ENCODE measurements at places on chromosomes 5 and 9.

- DNase-seq: no peak
Measured at GRCh38 chr9:125771037-125771436, 23.9 kb downstream of the PBX3 start.

DNA sequence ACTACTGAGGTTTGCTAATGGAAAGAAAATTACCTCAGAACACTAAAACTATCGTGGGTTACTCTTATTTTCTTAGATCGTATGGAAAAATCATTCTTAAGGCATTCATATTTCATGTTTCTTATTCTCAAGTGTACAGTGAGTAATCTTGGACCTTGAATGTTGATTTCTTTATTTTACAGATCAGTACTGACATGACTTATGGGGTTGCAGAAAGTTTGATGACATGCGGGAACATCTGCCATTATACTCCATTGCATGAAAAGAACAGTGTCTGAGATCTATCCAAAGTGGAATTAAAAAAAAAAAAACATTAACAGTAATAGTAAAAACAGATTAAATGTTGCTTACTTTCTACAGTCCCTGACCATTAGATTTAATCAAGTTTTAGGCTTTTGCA, 1290.2 kb upstream of the WWC1 start:
- DNase-seq: no peak

DNA sequence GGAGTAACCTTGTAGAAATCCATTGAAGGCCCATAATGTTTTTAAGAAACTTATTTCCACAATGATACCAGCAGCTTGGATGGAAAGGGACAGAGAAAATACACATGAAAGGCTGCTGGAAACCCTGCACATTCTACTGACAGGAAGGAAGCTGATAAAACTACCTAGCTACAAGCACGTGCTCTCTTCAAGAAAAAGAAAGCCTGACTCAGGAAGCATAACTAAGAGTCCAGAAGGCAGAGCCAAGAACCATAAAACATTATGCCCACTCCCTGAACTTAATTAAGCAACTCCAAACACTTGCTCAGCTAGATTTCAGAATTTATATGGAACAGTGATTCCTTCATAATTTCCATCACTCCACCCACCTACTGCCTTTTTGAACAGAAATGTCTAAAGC, 430.8 kb downstream of the SEMA5A start:
- no peak for DNase-seq

- no peak for DNase-seq
Measured at GRCh38 chr5:34545164-34545563, 111.0 kb upstream of the RAI14 start.

DNA sequence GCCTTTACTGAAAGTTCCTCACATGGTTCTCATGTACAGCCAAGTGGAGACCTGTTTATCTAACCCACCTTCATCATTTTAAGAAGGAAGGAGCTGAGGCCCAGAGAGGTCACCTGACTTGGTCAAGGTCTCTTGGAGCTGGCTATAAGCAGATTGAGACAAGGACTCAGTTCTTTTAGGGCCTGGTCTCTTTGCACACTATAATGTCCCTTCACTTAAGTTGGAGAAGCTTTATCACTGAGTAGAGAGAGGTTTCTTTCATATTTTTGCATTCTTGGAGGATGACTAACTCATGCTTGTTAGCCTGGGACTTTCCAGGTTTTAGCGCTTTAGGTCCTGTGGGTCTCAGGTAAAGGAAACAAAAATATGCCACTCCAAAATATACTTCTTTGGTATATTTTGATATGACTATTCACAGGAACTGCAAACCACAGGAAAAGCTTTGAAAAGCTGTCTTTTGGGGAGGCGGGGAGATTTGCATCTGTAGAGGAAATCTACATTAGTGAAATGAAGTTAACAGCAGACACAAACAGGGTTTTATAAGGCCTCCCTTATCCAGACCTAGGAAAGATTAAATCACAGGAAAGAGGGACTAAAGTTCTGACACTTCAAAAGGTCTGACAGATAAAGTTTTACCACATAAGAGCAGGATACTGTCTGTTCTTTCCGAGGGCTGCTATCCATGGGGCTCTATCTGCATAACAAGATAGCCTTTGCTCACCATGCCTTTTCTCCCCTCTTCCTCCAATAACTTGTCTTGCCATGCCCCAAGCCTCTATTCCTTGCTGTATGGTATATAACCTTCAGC, 95.8 kb upstream of the ANKRD55 start:
- peak; percentile 46 for DNase-seq

- DNase-seq: peak; percentile 56
Measured at GRCh38 chr5:63127054-63127453, 548.4 kb downstream of the LRRC70 start.
